ENCODE measurements at places on chromosomes 12 and 14.
A peak's percentile ranks its signal among the peaks of the same experiment; 100 is the strongest.

DNA sequence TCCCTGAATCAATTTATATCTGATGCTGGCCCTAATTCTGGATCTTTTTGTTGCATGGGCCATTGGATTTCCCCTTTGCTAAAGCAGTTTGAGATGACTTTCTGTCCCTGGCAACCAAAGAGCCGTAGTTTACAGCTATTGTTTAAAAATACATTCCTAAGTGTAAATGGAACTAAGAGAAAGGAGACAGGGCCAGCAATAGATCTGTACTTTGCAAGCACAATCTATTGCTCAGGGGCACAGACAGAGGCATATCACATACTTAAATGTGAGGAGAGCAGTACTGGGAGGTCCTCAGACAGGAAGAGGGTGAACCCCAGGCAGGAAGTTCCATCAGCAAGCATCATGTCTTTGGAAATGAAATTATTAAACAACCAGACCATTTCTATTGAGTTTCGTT is 126.6 kb downstream of the ZFP36L1 start:
- DNase-seq = no peak

DNA sequence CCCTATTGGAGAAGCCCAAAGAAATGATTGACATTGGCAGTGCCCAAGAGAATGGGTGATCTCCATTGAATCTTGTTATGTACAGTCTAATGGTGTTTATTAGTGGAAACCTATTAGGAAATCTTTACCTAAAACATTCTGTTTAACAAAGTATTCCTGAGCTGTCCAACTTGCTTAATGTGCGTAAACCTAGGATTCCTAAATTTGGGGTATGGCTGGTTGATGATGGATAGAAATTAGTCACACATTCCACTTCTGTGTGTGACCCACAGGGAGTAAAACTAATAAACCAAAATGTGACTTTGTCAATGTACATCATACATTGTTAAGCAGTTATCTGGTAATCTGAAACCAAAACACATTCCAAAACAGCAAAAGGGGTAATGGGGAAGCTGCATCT is 761.3 kb downstream of the FSCB start:
- DNase-seq = no peak

- DNase-seq = peak; percentile 71
Measured at GRCh38 chr14:20857630-20858261, 33.4 kb upstream of the RNASE3 start.

DNA sequence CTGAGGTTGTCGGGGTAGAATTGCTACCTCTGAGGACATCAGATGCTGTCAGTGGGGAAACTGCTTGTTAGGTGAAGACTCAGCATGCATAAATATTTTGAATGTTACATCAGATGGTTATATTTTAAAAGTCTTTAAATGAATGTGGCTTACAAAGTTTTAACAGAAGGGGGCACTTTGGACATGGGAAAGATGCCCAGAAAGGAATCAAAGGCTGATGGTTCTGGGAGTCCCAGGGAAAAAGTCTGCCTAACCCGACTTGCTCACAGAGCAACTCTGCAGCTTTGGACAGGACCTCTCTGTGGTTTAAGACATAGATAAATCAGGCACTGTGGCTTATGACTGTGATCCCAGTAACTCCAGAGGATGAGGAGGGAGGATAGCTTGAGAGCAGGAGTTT is 474.9 kb downstream of the ATP23 start:
- DNase-seq = peak; percentile 74

DNA sequence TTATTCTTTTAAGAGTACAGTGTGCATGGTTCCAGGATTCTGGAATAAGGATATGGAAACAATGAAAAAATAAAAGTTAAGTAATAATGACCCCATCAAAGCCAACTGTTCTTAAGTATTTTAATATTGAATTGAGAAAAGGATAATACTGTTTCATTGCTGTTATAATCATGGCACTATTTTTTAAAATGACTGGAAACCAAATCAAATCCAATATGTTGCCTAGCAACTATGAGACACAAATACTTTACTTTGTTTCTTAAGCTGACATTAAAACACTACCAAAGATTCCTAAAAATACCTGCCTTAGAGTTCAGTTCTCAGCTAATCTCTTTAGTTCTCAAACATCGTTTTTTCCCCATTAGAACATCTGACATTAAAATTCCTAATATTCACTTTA is 66.4 kb upstream of the OTOGL start:
- DNase-seq = no peak

All from astrocyte of the hippocampus (primary cell).